ENCODE measurements at places on chromosomes 4 and X.

DNA sequence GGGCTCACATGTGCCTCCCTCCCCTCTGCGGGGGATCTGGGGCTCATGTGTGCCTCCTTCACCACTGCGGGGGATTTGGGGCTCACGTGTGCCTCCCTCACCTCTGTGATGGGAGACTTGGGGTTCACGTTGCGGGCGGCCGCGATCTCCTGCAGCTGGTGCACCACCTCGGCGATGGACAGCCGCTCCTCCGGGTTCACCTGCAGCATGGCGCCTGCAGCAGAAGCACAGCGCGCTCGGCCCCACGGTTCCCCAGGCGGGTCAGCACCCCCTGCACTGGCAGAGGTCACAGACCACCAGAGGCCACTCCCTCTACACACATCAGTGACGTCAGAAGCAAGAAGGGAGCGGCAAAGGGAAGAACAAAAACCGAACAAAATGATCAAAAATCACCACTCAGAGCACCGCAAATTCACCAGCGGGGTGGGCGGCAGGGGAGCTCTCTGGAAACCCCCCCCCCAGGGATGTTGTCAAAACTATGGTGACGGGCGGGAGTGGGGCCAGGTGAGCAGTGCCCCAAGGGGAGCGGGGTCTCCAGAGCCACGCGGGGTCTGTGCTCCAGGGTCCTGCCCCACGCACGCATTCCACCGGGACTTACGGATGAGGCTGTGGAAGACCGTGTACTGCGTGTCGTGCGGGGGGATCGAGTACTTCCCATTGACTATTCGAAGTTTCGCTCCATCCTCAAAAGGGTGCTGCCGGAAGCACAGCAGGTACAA, 38.7 kb downstream of the GAK start:
- DNase-seq = no peak

DNA sequence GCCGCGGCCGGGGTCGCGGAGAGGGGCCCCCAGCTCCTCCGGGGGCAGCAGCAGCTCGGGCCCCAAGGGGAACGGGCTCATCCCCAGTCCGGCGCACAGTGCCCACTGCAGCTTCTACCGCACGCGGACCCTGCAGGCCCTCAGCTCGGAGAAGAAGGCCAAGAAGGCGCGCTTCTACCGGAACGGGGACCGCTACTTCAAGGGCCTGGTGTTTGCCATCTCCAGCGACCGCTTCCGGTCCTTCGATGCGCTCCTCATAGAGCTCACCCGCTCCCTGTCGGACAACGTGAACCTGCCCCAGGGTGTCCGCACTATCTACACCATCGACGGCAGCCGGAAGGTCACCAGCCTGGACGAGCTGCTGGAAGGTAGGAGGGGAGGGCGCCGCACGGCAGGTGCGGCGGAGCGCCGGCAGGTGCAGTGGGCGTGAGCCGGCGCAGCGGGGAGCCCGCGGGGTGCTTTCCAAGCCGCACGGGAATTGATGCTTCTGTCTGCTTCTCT, 886 bp downstream of the DCLK2 start:
- peak; percentile 23 for DNase-seq

GRCh38 chr4:28469387-28469786, 1608.7 kb downstream of the STIM2 start:
- DNase-seq = no peak

GRCh38 chr4:38857354-38858096, 908 bp upstream of the TLR6 start:
- no peak for DNase-seq

DNA sequence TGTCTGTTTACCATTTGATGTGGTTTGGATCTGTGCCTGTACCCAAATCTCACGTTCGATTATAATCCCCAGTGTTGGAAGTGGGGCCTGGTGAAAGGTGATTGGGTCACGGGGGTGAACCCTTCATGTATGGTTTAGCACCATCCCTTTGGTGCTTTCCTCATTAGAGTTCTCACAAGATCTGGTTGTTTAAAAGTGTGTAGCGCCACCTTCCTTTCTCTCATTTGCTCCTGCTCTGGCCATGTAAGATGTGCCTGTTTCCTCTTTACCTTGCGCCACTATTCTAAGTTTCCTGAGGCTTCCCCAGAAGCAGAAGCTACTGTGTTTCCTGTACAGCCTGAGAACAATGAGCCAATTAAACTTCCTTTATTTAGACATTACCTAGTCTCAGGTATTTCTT, 610.7 kb upstream of the ADGRL3 start:
- DNase-seq = no peak

DNA sequence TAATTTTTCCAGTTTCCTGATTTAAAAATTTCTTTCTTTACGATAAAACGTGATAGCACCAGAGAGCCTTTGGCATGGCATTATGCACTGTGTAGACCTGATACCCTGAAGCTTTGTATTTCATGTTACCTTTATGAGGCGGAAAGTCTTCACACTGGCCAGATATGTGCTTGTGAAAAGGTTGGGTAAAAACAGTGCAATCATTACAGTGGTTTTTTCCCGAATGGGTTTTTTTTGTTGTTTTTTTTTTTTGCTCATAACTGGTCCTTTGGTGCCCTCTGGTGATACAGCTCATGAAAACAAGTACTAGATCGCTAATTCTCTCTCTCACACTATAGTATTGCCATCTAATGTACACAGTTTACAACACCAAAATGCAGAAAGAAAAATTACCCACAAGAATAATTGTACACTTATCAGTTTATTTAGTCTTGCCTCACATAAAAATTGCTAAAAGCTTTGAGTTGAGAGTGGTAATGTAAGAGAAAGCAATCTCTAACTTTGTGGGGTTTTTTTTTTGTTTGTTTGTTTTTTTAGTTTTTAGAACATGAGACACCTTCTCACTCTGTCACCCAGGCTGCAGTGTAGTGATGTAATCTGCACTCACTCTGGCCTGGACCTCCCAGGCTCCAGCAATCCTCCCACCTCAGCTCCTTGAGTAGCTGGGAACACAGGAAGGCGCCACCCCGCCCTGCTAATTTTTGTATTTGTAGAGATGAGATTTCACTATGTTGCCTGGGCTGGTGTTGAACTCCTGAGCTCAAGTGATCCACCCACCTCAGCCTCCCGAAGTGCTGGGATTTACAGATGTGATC, 21.3 kb downstream of the SPCS3 start:
- peak; percentile 6 for DNase-seq

DNA sequence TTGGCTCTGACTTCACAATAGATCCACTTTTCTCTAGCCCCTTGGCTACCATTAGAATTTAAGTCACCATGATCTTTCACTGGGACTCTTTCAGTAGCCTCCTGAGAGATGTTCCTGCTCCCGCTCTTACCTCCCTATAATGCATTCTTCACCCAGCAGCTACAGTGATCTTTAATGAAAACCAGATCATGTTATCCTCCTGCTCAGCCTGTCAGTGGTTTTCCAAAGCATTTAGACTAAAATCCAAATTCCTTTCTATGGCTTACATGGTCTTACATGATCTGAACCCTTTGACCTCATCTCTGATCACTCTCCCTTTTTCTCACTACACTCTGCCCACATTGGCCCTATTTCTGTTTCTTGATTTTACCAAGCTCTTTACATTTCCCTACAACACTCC, 18.3 kb upstream of the RPS6KA3 start:
- DNase-seq = no peak

DNA sequence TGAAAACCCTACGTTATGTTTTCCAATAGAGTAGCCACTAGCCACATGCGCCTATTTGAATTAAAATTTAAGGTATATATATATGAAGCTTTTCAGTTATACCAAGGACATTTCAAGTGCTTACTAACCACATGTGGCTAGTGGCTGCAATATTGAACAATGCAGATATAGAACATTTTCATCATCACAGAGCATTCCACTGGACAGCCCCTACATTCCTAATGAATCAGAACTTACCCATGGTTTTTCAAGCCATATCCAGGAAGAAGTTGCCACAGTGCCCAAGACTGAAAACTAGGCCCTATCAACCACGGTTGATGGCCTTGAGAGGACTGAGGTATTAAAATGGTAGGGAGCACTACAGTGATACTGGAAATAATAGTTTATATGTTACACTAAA, 29.7 kb downstream of the NEK1 start:
- no peak for DNase-seq

DNA sequence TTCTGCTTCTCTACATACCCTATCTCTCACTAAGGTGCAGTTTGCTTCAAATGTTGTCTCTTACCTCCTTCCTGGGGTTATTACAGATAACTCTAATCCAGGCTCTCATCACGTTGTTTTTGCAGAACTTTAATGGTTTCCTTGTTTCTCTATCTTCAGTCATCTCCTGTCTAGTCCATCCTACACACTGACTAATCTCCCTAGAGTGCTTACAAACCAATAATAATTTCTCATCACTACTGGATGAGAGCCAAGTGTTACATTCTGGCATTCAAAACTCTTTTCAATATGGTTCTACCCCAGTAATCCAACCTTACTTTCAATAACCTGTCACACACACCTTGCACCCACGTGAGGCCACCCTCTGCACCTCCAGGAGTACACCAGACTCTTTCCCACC, 86.1 kb downstream of the SYNPO2 start:
- DNase-seq = no peak

- DNase-seq = no peak
These were observed 20.8 kb upstream of the FREM3 start for GRCh38 chr4:143721317-143721716.

DNA sequence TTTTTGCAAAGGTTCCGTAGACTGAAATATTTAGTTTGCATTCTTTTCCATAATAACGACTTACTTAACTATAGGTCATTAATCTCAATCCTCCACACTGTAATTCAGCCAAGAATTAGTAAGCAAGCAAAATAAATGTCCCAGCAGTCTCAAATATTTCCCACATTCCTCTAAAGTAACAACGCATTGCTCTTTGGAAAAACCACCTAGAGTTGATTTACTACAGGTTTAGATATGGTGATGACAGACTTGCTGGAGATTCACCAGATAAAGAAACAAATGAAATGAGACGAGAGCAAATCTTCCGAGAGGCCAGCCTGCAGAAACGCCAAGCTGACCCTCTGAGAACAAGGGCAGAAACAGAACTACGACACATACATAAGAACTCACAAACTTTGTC, 28.9 kb downstream of the TENM3 start:
- DNase-seq = no peak

DNA sequence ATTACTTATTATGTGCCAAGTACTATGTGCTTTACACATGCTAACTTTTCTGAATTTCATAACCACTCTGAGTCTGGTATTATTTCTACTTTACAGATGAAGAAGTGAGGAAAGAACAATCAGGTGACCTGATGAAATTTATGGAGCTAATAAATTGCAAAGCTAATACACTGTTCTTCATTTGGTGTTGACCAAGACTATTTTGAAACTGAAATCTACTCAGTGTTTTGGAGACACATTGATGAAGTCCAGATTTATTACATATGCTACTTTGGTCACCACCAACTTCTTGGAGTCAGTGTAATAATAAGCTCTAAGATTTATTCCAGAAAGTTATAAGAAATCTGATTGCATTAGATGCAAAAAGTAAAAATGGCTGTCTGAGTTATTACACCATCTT, 637.9 kb downstream of the FAT4 start:
- DNase-seq = no peak

GRCh38 chr4:14831416-14831815, 170.9 kb upstream of the CPEB2 start:
- DNase-seq = no peak

DNA sequence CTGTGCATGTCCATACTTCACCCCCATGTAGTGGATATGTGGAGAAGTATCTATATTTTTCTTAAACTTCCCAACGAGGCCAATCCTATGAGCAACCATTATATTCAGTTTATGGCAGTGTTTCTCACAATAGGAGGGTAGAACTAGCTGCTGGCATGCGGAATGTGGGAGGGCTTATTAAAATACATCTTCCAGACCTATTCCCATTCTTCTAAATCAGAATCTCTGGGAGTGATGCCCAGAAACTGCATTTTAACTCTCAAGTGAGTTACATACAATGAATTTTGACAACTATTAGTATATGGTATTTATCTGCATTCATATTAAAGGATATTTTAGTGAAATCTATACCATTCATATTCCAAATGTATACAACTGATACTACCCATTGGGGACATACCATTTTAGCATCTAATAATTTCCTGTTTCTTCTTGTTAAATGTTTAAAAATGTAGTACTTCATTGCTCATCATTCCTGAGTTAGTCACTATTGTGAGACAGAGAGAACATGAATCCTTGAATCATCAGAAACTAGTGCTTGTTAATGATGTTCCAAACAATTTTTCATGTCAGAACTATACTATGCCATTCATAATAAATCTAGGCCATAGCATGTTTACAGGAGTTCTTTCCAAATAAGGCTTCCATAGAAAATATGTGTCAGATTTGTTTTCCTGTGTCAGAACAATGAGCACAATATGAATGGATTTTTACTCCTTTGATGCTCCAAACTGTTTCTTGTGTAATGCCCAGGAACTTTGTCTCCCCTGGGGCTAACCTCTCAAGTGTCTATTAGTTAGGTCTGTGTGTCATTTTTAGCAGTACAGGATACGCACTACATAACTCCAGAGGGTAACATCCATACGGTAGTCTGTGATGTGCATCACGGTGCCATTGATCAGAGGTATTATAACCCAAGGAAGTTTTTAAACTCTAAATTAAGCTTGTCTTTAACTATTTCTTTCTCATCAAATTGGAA, 198.8 kb upstream of the BMP3 start:
- DNase-seq = no peak

DNA sequence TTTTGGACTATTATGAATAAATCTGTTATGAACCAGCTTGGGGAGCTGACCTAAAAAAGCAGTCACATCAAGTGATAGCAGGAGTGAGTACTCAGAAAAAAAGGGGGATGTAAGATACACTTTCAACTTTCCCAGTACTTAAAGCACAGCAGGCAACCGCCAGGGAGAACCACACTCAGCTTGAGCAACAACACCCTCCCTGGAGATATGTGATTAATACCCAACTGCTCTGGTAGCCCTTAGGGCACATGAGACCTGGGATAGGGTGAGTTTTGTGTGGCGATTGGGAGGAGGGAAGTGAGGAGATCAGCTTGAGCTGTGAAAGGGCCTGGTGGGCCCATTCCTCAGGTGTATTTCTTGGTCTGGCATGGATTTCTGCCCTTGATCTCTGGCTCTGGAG, 220.3 kb upstream of the SFRP2 start:
- DNase-seq = no peak

DNA sequence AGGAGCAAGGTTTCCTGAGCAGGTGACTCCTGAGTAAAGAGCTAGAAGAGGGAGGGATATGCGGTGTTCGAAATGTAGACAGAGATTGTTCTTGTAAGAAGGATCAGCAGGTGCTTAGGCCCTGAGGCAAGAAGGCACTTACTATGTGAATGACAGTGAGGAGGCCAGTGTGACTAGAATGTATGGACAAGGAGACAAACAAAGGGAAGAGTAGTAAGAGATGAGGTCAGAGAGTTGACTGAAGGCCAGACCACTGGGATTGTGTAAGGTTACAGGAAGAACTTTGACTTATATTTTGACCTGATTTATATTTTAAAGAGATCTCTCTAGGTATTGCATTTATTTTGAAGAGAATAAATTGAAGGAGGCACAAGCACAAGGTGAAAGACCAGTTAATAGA, 118.4 kb upstream of the ENPEP start:
- no peak for DNase-seq

GRCh38 chr4:125440814-125441213, 126.1 kb downstream of the FAT4 start:
- no peak for DNase-seq

GRCh38 chr4:8330821-8331574, 61.4 kb downstream of the HTRA3 start:
- no peak for DNase-seq

- no peak for DNase-seq
These were observed 43.2 kb downstream of the PARM1 start for GRCh38 chr4:74975848-74976824.
